ENCODE measurements at places on chromosomes 6 and 20. TPM values are rescaled to one million over a fixed set of nuclear protein-coding genes. Genes with fewer than 3 reads are reported as not detected.

NKX2-2 gene
- total RNA-seq = not detected

- DNase-seq = no peak
- no peaks in the 10 kb centered on the region for H3K4me1 ChIP-seq
- no peak overlapping the region for H3K27ac ChIP-seq
- H3K36me3 ChIP-seq = no peaks in the 10 kb centered on the region
- no peaks in the 10 kb centered on the region for H3K27me3 ChIP-seq
These were observed 89.5 kb downstream of the CDKAL1 start for GRCh38 chr6:20623761-20624160.

RWDD2A gene
- total RNA-seq = 4.9 TPM

DNA sequence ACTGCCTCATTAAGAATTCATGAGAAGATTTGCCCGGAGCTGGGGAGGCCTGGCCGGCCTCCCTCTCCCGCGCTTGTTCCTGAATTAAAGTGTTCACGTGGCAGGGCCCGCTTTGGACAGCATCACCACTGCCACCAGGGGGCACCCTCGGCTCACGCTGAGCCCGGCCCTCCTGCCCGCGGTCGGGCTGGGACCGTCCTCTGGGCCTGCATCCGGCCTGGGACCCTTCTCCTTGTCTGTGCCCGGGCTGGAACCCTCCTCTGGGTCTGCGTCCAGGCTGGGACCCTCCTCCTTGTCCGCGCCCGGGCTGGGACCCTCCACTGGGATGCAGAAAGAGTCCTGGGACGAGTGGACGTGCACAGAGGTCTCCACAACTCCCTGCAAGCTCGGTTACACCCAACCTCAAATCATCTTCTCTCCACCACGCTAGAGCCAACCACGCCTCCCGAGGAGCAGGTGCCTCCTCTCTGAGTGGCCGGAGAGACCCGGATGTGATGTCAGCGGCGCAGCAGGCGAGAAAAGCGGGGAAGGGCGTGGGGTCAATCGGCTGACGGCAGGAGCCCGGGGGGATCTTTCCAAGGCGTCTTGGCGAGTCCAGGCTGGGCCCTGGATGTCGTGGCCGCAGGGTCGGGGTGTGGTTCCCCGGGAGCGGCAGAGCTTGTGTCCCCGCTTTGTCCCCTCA is 50.9 kb upstream of the DACT2 start:
- H3K4me1 ChIP-seq = no peaks in the 10 kb centered on the region
- H3K27ac ChIP-seq = no peak overlapping the region
- H3K36me3 ChIP-seq = no peaks in the 10 kb centered on the region

Data from astrocyte (in vitro differentiated cells and primary cell).